ENCODE measurements at places on chromosomes 5 and 9.

GRCh38 chr5:14753292-14753691, 88.8 kb downstream of the OTULIN start:
- DNase-seq: no peak

DNA sequence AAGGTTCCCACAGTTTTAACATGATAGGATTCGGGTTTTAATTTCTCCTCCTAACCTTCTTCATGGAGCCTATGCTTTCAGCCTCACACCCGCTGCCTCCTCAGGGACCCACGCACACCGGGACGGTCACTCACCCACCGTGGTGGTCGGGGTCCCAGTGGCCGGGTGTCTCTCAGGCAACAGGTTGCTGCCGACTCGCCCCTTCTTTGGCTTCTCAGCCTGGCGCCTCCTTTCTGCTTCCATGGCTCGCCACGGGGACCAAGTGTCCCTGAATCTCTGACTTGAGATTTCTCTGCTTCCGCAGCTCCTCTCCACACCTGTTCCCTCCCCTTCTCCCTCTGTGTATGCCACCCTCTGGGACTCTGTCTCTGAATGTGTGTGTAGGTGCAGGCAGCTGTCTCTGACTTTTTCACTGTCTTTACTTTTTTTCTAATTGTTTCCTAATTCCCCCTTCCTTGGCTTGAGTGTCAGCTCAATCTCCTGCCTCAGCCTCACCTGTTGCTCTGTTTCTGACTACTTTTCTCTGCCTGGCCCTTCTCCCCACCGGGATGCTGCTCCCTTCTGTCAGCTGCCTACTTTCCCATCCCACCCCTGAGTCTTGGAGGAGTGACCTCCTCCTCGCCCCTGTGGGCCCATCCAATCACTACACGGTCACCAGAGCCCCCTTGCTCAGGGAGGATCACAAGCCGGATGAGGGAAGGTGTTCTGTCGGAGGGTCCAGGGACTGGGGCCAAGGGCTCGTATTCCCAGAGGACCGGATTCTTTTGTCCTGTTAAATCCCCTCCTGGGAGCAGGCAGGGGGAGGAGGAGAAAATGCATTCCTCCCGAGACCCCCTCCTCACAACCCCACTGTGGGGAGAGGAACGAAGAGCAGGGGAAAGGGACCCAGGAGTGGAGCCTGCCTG, at the start of gene PROP1:
TSS of gene PROP1 (minus strand) at position 552 of the 905 bp plus-strand sequence. CDS start at position 243, 309 bp downstream.
- DNase-seq: no peak

DNA sequence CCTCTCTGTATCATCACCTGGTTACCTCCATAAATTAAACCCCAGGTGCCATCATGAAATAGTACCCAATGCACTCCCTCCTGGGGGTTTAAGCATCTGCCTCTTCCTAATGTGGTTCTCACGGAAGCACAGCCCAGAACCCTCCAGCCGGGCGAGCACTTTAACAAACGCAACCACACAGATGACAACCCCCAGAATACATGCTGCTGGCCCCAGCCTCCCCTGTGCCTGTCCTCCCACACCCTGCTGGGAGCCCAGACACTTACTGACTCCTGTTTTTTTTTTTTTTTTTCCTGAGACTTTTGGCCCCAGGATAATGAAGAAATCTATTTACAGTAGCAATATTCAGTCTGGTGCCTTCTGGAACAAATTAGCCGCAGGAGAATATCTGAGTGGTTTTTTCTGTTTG, 50.0 kb upstream of the COL5A1 start:
- DNase-seq: no peak

GRCh38 chr9:132214027-132214622, 52.3 kb downstream of the NTNG2 start:
- DNase-seq: peak; percentile 73

DNA sequence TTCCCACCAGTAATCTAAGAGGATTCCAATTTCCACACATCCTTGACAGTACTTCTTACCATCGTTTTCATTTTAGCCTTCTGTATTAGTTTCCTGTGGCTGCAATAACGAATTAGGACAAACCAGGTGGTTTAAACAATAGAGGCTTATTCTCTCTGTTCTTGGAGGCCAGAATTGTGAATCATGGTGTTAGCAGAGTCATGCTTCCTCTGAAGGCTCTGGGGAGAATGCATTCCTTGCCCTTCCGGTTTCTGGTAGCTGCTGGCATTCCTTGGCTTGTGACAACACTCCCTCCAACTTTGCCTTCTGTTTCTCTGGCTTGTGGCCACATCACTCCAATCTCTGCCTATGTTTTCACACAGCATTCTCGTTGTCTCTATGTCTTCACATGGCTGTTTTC, 23.5 kb downstream of the RIGI start:
- no peak for DNase-seq

DNA sequence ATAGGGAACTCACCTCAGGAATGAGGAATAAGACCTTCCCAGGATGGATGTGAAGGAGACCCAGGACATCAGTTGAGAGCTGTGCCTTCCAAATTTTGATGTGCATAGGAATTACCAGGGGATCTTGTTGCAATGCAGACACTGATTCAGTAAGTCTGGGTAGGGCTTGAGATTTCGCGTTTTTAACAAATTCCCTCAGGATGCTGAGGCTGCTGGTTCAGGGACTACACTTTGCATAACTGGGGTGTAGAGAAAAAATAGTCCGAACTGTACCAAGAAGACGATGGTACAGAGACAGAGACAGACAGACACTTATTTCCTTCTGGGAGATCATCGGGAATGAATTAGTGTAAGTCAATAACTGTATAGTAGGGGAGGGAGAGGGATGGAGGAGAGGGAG, 82.3 kb upstream of the FREM1 start:
- DNase-seq: no peak
